Activated CD4-positive, alpha-beta T cell treated with anti-CD3 and anti-CD28 coated beads for 24 hours (primary cell): ENCODE measurements at places on chromosomes 5 and 9.

DNA sequence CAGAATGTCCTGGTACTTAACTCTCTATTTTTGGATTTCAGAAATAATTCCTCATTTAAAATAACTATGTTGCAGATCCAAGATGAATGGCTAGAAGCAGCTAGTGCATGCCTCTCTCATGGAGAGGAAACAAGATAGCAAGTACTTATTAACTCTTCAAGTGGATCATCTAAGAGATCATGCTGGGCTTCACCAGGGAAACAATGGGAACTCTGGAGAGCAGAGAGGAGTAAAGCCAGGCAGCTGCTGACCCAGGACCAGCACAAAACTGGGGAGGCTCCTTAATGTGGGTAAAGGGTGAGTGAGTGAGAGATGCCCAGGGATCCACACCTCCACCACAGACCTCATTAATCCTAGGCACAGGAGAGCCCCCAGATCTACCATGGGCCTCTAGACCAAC, 897.8 kb upstream of the ACO1 start:
- no peak for DNase-seq

DNA sequence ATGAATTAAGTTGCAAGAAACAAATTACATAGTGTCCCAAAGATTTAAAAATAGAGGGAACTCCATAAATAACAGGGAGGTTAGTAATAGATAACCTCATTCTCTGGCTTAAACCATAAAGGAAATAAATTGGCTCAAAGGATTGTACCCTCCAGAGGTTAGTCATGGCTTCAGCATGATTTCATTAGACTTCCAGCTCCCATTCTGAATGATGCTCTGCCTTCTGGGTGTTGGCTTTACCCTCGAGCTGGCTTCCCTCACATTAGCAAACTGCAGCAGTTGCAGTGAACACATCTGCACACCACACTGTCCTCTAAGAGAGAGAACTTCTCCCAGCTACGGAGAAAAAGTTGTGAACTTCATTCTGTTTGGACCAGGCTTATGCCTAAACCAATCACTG, 70.4 kb downstream of the RGS7BP start:
- no peak for DNase-seq

GRCh38 chr5:148336704-148337435, 1.5 kb downstream of the SPINK9 start:
- DNase-seq = no peak

DNA sequence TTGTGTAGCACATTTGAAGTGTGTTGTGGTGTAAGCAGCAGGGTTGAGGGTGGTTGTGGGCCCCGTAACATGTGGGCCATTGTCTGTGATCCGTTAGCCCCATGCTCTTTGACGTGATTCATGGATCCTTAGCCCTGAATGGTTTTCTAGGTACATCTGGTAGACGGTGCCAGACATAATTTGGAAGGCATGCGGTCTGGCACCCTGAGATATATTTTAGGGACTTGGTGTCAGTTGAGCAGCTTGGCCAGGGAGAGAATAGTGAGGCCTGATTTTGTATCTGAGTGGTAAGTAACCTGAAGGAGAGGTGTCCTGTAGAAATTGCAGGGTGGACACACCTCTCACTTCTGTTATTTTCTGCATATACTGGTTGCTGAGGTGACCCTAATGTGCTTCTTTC, 10.9 kb downstream of the SH3GL2 start:
- DNase-seq = no peak

GRCh38 chr5:96247097-96247701, 185.8 kb downstream of the PCSK1 start:
- no peak for DNase-seq

DNA sequence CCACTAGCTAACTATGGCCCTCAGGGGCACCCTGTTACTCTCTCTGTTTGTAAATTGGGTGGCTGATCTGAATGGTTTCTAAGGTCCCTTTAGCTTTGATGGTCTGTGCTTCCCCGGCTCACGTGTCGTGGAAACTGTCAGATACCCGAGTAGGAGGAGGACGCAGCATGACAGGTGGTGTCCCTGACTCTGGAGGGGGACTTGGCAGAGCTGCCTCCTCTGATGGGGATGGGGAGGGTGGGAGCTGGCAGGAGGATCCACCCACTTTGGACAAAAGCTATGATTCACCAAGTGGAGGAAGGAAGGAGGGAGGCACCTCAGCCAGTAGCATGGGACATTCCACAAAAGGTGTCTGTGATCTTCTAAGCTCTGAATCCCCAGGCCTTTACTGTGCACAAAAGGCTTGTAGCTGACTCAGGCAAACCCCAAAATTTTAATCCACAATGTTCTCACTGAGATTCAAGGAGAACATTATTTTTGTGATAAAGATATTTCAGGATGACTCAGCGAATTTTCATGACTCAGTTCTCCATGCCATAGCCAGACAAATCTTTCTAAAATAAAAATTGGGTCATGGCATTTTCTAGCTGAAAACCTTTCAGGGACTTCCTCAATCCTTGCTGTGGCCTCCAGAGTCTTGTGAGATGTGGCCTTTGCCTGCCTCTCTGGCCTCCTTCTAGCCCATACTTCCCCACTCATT, 131.0 kb upstream of the BRINP1 start:
- DNase-seq = no peak

DNA sequence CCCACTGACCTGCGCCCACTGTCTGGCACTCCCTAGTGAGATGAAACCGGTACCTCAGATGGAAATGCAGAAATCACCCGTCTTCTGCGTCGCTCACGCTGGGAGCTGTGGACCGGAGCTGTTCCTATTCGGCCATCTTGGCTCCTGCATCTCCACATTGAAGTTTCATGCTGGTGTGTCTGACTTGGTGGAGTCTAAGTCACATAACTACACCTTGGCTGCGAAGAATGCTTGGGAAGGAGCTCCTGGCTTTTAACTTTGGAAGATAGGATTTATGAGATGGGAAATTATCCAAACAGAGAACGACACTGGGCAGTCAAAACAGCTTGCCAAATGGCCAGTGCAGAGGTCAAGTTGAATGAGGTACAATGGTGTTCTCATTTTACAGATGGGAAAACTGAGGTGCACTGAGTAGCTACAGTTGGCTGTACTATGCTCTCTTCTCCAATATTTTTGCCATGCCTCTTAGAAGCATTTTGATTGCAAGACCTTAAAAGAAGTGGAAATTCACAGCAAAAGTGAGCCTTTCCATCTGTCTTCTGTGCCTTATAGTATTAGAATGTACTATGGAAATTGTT, 36.7 kb downstream of the CCDC192 start:
- DNase-seq = no peak

GRCh38 chr5:6347165-6347564, 31.2 kb downstream of the MED10 start:
- no peak for DNase-seq

DNA sequence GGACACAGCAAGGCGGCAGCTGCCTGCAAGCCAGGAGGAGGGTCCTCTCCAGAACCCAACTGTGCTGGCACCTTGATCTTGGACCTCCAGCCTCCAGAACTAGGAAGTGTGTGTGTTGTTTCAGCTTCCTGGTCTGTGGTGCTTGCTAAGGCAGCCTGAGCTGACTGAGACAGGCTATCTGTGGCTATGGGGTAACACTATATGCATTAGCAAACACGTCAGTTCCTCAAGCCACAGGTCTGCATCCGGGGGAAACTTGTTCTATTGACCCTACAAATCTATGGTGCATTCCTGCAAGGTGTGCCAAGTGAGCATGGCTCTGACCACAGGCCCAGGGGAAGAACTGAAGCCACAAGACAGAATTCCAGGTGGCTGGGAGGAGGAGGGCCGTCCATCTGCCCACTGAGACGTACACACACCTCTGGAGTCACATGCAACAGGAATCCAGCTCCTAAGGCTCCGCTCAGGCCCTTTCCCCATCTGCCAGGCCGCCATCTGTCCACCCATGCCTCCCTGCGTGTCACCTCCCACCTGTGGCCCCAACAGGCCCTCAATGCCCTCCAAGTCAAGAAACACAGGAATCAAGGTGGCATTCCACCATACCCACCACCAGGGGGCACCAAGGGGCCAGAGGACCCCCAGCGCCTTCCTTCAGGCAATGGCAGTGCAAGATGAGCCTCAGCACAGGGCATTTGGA, 174.9 kb downstream of the ROR2 start:
- peak; percentile 54 for DNase-seq
